Suprapubic skin (tissue), 4 donors: ENCODE measurements at places on chromosomes 6 and 20.

DNA sequence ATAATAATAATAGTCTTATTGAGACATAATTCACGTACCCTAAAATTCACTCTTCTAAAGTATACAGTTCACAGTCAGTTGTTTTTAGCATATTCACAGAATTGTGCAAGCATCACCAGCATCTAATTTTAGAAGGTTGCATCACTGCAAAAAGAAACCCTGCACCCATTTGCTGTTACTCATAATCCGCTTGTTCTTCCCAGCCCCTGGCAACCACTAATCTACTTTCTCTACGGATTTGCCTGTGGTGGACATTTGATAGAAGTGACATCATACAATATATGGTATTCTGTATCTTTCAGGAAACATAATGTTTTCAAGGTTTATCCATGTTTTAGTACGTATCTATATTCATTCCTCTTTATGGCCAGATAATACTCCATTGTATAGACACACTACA lies 41.5 kb upstream of the FAM184A start:
- no peak for DNase-seq

GRCh38 chr6:166729658-166730057 lies 102.6 kb upstream of the RPS6KA2 start:
- DNase-seq = no peak

DNA sequence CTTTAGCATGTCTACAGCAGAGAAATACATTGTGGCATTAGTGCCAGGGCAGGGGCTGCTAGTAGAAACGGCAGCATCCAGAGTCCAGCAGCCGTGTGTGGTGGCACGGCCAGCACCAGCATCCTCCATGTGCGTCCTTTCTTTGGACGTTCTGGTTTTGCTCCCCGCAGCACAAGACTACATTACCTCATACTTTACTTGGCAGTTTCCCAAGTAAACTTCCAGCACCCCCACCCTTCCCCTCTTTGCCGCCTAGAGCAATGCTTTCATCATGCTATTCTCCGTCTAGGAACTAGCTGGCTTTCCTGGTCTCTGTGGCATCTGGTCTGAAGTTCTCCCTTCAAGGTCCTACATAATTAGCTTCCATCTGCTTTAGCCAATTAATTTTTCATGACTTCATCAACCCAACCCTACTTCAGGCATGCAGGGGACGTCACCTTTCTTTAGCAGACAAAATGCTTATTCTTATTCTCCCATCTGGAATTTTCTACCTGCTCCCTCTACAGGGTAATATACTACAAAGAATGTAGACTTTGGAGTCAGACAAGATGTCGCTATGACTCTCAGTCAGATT lies 67.6 kb downstream of the BLOC1S5 start:
- no peak for DNase-seq

DNA sequence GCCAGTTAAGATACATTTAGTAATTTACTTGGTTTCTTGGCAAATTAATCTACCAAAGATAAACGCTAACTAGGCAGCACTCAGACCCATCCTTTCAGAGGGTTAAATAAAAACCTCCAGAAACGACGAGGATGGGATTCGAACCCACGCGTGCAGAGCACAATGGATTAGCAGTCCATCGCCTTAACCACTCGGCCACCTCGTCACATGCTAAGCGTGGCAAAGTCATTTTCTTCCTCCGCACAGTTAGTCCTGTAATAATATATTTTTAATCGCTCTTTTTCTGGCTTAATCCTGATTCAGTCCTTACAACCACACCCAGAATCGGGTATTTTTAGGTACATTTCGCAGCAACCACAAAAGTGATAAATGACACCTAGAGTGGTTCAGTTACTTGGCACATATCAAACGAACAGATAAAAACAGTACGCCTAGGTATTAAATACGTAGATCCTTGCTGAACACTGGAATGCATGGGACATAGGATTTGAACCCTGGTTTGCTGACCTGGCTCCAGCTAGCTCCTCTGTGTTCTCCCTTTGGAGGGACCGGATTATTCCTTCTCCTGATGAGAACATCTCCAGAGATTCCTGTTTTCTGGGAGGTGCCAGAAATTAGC lies 71.6 kb downstream of the GPX5 start:
- DNase-seq = no peak

DNA sequence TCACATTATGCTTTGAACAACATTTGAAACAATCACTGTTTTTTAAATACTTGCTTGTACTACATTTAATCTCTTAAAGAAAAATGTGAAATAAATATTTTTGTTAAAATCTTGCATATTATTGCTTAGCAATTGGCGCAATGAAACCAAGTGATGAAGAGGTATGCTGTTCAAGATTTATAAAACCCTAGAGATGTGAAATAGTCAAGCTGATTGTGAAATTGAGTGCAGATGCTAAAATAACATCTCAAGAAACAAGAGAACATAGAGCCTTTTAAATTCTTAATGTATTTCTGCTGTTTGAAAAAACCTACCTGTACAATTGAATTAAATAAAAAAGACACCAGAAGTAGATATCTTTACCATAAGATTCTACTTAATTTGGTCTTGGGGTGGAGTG lies 179.2 kb upstream of the MCHR2 start:
- DNase-seq = no peak

DNA sequence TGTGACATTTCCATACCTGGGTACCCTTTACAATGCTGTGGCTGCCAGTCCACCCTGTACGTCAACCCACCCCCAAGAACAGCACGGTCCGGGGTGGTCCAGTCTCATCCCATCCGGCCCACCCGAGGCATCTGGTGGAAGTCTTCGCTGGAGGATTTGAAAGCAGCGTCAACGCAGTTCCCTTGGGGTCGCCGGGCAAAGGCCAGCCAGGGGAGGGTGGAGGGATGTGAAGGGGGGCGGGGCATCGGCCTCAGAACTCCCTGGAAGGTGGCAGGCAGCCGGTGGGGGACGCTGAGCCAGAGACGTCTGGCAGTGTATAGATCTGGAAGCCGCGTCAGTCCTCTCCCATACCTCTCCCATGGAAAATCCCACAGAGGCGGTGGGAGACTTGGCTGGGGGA lies 1944.0 kb upstream of the DEFB115 start:
- DNase-seq = no peak

DNA sequence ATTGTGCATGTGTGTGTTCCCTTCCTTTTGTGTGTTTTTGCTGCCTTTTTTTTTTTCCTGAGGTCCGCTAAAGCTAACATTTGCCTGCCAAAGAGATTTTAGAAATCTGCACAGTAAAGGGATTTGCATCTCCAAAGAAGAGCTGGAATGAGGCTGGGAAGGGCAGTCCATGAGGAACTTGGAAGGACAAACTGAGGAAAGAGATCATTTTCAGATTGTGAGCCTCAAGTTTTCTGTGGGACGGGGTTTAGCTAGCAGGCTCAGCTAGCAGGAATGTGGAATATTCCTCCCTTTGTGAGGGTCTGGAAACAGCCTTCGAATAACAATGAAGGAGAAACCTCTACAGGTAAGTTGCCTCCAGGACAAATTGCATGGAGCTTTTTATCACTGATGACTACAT lies 3.8 kb downstream of the INSM1 start:
- no peak for DNase-seq

GRCh38 chr20:63161176-63161651 lies 54.7 kb downstream of the YTHDF1 start:
- no peak for DNase-seq

GRCh38 chr6:107704347-107705013 lies 119.6 kb downstream of the SCML4 start:
- DNase-seq = no peak

GRCh38 chr6:56570413-56571359 lies 72.0 kb downstream of the DST start:
- no peak for DNase-seq

GRCh38 chr6:144351379-144352127 lies 66.4 kb downstream of the UTRN start:
- DNase-seq = no peak
